Thyroid gland (tissue), 4 donors: ENCODE measurements at places on chromosomes 7 and 10. TPM values are rescaled to one million over a fixed set of nuclear protein-coding genes. Genes with fewer than 3 reads are reported as not detected.
A peak's percentile ranks its signal among the peaks of the same experiment; 100 is the strongest.

The HOXA3 gene
- total RNA-seq = 0.94 TPM

The SH2B2 gene
- total RNA-seq = 7.7 TPM

The ZCWPW1 gene
- 3.6 TPM for total RNA-seq

The NUP205 gene
- 34.8 TPM for total RNA-seq

The ANKRD1 gene
- total RNA-seq = not detected

The CALHM1 gene
- not detected for total RNA-seq

DNA sequence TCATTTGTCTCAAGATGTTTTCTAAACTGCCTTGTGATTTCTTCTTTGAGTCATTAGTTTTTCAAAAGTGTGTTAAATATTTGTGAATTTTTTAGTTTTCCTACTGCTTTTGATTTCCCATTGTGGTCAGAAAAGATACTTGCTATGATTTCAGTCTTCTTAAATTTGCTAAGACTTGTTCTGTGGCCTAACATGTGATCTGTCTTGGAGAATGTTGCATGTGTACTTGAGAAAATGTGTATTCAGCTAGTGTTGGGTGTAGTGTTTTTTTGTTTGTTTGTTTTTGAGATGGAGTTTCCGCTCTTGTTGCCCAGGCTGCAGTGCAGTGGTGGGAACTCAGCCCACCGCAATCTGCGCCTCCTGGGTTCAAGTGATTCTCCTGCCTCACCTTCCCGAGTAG lies 28.6 kb downstream of the BMPR1A start:
- H3K4me3 ChIP-seq = no peak overlapping the region
- no peaks in the 10 kb centered on the region for H3K27me3 ChIP-seq
- DNase-seq = no peak
- H3K27ac ChIP-seq = peak overlapping the region; percentile 71

DNA sequence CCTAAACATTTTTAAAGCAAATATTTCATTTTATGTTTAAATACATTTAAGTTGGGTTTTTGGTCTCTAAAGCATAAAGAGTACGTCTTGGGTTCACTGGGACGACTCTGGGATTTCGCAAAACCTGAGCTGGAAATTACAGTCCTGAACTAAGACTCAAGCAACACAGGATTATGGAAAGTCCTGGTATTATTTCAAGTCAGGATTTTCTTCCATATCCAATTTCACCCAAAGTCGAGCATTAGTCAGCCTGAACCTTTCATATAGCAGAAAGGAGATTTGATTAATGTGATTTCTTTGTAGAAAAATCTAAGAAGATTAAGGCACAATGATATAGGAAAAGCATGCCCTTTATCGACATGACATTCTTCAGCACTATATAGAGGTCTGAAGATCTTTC lies 100.0 kb downstream of the MTERF1 start:
- no peak overlapping the region for H3K4me3 ChIP-seq
- no peaks in the 10 kb centered on the region for H3K36me3 ChIP-seq
- no peak overlapping the region for H3K27ac ChIP-seq
- H3K27me3 ChIP-seq = no peaks in the 10 kb centered on the region
- no peaks in the 10 kb centered on the region for H3K4me1 ChIP-seq

DNA sequence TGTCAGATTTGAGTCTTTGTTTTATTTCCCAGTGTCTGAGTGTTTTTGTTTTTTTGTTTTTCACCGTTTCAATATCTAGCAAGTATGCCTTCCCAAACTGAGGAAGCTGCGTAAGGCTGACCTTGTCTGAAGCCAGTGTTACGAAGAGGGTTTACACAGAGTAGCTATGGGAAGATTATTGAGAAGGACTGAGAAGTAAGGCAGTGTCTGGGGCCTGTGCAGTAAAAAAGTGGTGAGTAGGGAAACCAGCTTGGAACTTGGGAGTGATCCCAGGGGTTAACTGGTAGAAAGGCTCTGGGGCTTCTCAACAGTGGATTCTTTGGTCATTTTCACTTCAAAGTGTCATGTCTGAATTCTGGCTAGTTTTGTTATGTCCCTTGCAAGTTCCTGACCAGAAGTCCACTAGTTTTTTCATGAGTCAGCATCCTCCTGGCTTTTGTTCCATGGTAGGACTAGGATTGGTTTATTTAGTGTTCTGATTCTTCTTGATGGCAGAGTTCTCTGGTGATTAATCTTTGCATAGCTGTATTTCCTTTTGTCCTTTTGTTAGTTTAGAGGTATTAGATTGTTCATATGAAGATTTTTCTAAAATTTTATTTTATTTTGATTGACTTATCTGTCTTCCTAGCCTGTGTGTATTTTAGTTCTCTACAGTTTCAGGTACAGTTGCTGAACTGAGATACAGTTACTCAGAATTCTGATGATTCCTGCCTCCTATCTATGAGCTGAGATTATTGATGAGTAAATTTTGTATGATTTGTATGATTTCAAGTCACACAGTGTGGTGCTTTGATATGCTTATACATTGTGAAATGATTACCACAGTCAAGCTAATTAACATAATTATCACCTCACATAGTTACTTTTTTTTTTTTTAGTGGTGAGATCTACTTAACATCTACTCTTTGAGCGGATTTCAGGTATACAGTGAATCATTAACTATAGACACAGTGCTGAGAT lies 19.0 kb downstream of the GARS1 start:
- no peaks in the 10 kb centered on the region for H3K27me3 ChIP-seq
- peaks cover 36% of the 10 kb centered on the region for H3K36me3 ChIP-seq
- H3K27ac ChIP-seq = no peak overlapping the region
- no peak for DNase-seq

DNA sequence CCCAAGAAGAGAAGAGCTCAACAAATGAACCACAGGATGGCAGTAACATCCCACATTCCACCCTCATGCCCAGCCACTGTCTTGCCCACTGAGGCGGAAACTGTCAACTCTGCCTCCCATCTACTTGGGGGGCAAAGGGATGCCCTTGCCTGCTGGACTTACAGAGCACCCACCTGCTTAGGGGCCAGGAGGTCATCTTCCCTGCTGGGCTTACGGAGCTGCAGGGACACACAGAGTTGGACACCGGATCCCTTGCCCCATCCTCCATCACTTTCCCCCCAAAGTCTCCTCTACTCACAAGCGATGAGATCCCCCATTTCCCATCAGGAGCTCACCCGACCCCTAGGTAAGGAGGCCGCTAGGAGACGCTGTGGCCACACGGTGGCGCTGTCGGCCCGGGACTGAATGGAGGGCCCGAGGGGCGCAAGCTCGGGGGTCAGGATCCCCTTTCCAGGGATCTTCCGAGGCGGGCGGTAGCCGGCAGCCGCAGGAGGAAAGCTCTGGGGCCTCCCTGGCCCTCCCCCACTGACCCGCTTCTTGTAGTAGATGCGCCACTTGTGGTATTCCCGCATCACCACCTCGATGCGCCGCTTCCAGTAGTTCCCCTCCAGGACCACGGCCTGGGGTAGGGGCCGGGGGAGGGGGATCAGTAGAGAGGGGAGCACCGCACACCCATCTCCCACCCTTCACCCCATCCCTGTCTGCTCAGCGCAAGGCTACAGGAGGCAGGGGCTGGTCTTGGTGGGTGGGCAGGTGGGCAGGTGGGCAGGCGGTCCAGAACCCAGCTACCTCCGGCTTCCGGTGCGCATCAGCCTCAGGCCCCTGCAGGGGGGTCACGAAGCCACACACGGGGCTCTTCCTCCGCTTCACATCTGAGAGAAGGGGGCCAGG lies 17.3 kb downstream of the MLXIPL start:
- no peaks in the 10 kb centered on the region for H3K4me1 ChIP-seq
- no peak overlapping the region for H3K4me3 ChIP-seq
- no peaks in the 10 kb centered on the region for H3K27me3 ChIP-seq
- peak; percentile 53 for DNase-seq

DNA sequence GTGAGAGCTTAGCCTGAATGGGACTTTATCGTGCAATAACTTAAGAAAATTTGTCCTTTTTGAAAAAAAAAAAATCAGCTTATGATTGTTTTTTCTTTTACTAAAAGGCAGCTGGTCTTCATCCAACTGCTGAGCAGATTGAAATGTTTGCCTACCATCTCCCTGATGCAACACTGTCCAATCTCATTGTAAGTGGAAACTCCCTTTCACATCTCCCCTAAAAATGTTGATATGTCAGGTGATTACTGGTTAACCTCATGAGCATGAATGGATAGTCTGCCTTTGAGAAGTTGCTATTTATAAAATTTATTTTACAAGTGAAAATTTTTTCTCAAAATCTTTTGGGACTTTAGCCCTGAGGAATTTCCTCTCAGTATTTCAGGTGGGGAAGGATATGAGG lies 17.8 kb upstream of the HKDC1 start:
- H3K4me3 ChIP-seq = no peak overlapping the region
- H3K4me1 ChIP-seq = no peaks in the 10 kb centered on the region
- no peaks in the 10 kb centered on the region for H3K27me3 ChIP-seq
- peaks cover 31% of the 10 kb centered on the region for H3K36me3 ChIP-seq

DNA sequence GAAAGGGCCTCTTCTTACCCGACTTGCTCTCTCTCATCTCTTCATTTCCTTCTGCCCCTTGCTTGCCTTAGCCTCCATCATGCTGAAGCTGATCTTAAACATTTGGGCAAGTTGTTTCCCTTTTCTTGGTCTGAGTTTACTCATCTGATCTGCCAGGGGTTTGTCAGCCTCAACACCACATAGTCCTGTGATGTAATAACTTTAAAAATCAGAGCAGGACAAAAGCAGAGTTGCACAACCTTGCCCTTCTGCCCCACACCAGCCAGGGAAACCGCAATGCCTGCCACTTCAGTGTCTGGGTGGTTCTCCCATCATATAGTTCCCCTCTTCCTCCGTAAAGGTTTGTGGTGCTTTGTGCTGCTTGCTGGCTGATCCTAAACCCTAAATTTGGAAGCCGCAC lies 9.9 kb upstream of the LIPM start:
- no peaks in the 10 kb centered on the region for H3K4me1 ChIP-seq
- no peaks in the 10 kb centered on the region for H3K36me3 ChIP-seq
- H3K27me3 ChIP-seq = no peaks in the 10 kb centered on the region
- no peak overlapping the region for H3K27ac ChIP-seq
- no peak for DNase-seq

GRCh38 chr10:52609626-52610240 lies 162.9 kb downstream of the MBL2 start:
- no peak overlapping the region for H3K4me3 ChIP-seq
- DNase-seq = no peak
- no peak overlapping the region for H3K27ac ChIP-seq
- no peaks in the 10 kb centered on the region for H3K27me3 ChIP-seq

DNA sequence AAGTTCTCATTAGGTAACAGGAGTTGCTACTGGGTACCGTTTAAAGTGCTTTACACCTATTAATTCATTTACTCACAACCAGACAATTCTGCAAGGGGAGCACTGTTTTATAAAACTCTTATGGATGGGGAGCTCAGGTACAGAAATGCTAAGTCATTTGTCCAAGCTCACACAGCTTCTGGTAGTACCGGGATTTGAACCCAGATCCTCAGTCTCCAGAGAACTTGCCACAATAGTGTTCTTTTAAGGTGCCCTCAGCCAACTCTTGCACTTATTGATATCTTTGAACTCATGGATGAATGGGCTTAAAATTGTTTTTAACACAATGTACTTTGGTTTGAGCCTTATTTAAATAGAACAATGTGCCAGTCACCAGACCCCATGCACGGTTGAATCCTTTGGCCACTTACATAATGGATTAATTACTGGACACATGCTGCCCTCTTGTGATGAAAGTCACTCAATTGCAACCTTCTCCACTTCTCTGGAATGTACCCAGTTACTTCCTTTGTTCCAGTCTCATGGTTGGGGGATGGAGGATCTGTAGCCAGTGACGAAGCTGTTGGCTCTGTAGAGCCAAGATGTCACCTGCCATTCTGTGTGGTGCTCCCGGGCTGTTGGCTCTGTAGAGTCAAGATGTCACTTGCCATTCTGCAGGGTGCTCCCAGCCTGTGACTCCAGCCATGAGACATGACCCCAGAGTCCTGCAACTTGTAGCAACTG lies 65.6 kb downstream of the NOD1 start:
- H3K4me3 ChIP-seq = no peak overlapping the region
- peak; percentile 56 for DNase-seq
- H3K27ac ChIP-seq = peak overlapping the region; percentile 33
- no peaks in the 10 kb centered on the region for H3K36me3 ChIP-seq
- H3K27me3 ChIP-seq = no peaks in the 10 kb centered on the region
- peaks cover 4% of the 10 kb centered on the region for H3K4me1 ChIP-seq

- no peak overlapping the region for H3K4me3 ChIP-seq
- no peak for DNase-seq
- no peaks in the 10 kb centered on the region for H3K36me3 ChIP-seq
- no peak overlapping the region for H3K27ac ChIP-seq
- no peaks in the 10 kb centered on the region for H3K27me3 ChIP-seq
These were observed 221.1 kb upstream of the TCF7L2 start for GRCh38 chr10:112728997-112729396.

- no peaks in the 10 kb centered on the region for H3K27me3 ChIP-seq
- peak overlapping the region; percentile 3 for H3K4me3 ChIP-seq
- peaks cover 25% of the 10 kb centered on the region for H3K4me1 ChIP-seq
- H3K36me3 ChIP-seq = peaks cover 15% of the 10 kb centered on the region
- H3K27ac ChIP-seq = peak overlapping the region; percentile 59
These were observed 780 bp downstream of the ALDH18A1 start for GRCh38 chr10:95655571-95656290.

DNA sequence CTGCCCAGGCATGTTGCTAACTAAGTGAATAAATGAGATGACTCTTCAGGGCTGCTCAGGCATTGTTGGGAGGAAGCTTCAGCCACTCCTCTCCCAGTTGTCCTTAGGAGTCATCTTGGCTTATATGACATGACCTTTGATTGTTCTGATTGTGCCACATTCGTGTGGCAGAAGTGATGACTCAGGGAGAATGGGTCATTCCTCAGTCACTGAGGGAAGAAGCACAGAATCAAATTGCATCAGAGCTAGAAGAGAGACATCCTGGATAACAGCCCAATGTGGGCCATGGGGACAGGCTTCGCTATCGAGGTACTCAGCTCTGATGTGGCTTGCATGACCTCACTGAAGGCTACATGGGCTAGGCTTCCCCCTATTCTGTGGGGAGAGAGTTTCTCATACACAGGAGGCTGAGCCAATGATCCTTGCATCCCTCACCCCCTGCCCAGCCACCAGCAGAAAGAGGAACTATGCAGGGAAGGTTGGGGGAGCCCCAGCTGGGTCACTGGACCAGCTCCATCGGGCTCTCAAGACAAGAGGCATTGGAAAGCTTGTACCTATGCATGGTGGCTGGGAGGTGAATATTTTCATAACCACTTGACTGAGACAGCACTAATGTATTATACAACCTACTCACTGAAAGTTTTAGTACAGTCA lies 6.0 kb upstream of the HMX3 start:
- peaks cover 8% of the 10 kb centered on the region for H3K4me1 ChIP-seq
- H3K27me3 ChIP-seq = peaks cover 19% of the 10 kb centered on the region
- DNase-seq = no peak
- H3K27ac ChIP-seq = no peak overlapping the region
- H3K36me3 ChIP-seq = no peaks in the 10 kb centered on the region

- no peak overlapping the region for H3K4me3 ChIP-seq
- DNase-seq = no peak
- no peaks in the 10 kb centered on the region for H3K27me3 ChIP-seq
- no peak overlapping the region for H3K27ac ChIP-seq
- no peaks in the 10 kb centered on the region for H3K4me1 ChIP-seq
These were observed 100.5 kb downstream of the GLRX3 start for GRCh38 chr10:130236711-130237110.
